ENCODE measurements at places on chromosomes 16 and 17.

DNA sequence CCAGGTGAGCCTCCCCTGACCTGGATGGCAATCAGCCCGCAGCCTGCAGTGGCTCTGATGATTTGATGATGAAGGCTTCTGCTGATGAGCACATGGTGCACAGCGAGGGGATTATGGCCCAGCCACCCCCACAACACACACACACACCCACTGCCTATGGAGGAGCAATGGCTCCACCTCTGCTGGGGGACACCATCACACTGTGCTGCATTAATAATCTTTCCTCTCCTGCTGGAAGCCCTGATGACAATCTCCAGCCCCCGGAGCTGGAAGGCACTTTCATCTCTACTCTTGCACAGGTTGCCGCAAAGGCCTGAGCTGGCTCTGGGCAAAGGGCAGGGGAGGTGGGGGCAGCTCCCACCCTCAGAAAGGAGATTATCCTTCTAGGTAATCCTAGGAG lies 79.9 kb downstream of the PLXDC1 start:
- no peak for DNase-seq

GRCh38 chr16:7644811-7645210 lies 312.2 kb downstream of the RBFOX1 start:
- DNase-seq = no peak

DNA sequence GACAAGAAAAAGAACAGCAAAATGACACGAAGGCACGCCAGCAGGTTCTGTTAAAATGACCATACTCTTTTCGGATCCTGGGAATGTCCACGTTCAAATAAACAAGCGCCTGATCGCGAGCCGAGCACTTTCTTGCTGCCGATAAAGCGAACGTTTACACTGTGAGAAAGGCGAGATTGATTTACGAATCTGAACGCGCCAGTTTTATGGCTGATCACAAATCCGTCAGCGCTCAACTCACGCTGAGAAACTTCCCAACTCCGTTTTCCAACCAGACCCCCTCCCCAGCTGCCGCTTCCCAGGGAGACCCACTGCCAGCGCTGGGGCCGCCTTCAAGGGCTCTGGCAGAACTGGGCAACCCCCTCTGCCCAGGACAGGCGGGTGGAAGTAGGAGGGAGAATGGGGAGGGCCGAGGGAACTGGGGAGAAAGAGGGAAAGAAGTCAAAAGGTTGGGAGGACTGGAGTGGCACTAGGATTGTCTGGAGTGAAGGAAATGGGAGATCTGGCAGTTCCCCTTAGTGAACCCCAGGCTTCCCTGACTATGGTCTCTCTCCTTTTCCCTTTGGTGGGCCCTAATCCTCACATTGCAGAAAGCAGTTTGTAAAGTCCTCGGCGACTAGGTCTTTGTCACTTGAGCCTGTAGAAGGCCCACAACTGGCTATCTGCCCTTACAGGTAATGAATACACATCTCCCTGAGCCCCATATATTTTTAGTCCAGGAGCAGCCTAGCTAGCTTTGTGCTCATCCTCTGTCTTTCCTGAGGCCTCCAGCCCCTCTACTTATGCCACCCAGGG lies 6.9 kb downstream of the HOXB4 start:
- DNase-seq = no peak

- no peak for DNase-seq
These were observed 54.1 kb downstream of the VAC14 start for GRCh38 chr16:70746708-70747424.

DNA sequence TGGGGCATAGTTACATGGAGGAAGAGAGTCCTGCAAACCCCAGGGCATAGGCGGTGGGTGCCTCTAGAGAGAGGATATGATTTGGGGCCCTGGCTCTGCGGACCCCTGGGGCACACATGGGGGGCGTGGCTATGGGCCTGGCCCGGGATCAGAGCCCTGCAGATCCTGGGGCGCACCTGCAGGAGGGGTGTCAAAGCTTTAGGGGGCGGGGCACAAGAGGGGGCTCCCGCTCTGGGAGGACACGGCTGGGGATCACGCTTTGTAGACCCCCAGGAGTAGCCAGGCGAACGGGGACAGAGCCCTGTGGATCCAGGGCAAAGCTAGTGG lies 497 bp downstream of the BCL7C start:
- no peak for DNase-seq

GRCh38 chr17:14196377-14196997 lies 40.2 kb downstream of the CDRT15 start:
- no peak for DNase-seq

- DNase-seq = no peak
These were observed 83.5 kb upstream of the IRX5 start for GRCh38 chr16:54847207-54847606.

DNA sequence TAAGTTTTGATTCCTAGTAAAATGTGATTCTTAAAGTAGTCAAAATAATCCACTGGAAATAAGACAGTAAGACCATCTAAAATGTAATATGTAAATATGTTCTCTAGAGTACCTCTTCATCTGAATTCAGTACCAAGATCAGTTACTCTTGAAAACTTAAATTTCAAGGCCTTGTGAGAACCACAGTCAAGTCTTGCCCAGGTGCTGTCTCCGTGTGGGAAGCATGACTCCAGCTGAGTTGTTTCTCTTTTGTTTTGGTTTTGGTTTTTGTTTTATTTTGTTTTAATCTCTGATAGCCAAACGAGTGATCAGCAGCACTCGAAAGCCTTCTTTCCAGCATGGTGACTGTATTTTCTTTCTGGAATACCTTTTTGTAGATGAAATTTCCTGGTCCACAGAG lies 907.0 kb downstream of the KCNJ18 start:
- no peak for DNase-seq

DNA sequence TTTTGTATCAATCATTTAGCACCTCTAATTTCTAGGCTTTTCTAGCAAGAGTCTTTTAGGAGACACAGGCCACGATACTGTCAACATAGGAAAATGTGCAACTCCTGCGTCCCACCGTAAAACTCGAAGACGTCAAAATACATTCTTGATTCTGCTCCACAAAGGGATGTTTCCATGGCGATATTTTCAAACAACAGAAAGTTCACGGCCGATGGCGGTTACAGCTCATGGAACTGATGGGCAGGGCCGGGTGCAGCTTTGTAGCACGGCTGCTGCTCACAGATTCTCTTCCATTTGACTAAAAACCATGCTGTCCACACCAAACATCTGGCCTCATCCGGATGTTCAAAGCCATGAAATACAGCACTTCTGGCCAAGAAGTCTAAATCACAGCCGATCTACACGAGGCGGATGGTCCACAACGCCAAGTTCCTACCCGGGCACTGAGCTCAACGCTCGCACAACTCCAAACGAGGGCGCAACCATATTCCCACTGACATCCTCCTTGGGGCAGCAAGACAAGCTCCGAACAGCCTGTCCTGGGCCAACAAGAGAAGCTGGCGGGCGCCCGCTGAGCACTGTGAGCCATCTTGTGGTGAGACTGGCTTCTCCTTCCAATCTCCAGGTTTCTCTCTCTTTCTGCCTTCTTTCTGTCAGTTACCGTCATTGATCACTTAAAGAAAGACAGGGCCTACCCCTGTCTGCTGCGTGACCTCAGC lies 79.8 kb downstream of the ZNF778 start:
- no peak for DNase-seq

GRCh38 chr16:83971165-83972130 lies 3.4 kb downstream of the NECAB2 start:
- no peak for DNase-seq

DNA sequence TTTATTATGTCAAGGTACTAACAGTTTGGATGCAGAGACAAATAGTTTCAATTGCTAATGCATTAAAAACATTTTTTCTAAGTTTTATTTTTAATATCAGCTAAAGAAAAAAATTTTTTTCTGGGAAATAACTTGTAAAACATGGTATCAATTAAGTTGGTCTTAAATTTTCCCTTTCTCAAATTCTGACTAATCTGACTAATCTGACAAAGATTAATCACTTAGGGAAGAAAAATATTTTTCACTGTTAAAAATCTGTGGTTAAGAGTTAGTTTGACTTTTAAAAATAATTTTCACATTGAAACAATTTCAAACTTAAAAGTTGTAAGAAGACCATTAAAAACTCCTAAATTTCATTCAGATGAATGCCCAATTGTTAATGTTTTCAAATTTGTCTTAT lies 74.6 kb downstream of the MYO1D start:
- DNase-seq = no peak

- DNase-seq = no peak
These were observed 216.6 kb upstream of the IRX3 start for GRCh38 chr16:54503011-54503855.

GRCh38 chr17:19311421-19312215 lies 50.9 kb downstream of the B9D1 start:
- no peak for DNase-seq

DNA sequence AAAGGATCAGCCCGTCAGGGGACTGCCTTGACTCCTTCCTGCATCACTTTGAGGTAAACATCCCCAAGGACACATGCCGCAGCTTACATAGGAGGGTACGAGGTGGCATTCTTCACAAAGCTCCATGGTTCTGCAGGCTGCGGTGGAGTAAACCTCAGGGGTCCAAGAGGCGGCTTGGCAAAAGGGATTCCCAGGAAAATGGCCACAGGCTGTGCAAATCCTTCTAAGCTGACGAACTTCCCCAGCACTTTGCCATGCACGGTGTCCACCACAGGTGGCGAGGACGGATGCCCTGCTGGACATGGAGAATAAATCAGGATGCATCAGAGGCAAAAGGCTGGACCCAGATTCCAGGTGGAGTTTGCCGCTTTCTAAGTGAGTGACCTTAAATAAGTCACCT lies 4.2 kb downstream of the CES1 start:
- no peak for DNase-seq

GRCh38 chr17:78960928-78961327 lies 18.8 kb downstream of the LGALS3BP start:
- DNase-seq = no peak
